ENCODE measurements at places on chromosomes 11 and 22.

GRCh38 chr11:46835897-46836296, 10.2 kb downstream of the CKAP5 start:
- no peak for DNase-seq

DNA sequence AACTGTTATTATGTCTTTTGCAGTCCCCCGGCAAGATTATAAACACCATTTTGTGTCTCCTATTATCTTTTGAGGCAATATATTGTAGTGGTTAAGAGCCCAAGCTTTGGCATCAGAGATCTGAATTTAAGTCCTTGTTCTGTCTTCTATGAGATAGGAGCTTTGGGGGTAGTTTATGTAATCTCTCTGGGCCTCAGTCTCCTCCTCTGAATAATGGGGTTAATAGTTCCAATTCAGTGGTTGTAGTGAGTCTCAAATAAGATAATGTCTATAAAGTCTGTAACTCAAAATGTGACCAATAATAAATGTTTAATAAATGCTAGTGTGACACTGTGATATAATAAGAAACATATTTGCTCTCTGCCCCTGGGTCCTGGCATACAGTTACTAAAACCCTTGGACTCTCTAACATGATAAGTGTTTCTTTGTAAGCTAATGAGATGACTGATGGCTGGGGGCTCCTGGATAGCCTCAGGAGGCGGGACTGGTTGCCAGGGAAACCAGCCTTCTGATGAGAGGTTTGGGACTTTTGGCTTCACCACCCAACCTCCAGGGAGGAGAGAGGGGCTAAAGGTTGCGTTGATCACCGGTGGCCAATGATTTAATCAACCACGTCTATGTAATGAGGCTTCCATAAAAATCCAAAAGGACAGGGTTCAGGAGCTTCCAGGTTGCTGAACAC, 183.4 kb upstream of the MTMR2 start:
- no peak for DNase-seq

DNA sequence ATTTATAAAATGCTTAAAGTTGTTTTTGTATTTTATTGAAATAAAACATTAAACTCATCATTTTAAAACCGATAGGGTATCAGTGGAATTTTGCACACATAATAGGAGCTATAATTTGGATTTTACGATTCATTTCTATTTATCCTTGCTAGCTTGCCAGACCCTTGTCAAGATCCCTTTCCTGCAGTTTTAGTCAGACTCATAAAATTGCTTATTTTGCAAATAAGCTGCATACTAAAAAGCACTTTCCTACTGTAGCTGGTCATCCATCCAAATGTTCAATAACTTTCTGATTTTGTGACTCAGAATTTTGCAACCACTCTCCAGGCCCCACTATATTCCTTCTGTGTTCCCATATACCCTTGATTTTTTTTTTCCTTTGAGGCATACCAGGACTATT, 239.2 kb upstream of the CTSC start:
- no peak for DNase-seq

GRCh38 chr11:79055856-79056631, 384.8 kb downstream of the TENM4 start:
- DNase-seq: no peak

GRCh38 chr11:9184516-9184915, 80.6 kb downstream of the DENND5A start:
- no peak for DNase-seq

DNA sequence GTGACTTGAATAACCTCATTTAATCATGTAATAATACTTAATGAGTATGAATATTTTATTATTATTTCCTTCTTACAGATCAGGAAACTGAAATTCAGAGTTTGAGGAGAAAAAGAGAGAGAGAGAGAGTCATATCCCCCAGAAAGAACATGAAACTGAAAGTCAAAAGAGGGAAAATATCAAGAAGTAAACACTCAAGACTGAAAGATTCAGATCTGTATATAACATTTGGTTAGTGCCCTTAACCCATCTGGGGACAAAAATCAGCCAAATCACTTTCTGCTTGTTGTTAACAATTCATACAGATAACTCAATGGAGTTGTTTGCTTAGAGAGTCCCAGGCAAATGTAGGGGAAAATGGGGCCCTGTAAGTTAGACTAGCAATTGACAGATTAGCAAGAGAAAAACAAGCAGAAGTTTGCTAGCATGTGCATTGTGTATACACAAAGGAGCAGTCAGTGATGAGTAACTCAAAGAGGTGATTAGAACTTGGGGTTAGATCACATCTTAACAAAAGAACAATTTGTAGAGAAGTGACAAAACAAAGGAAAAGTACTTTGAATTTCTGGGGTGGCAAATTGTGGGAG, 25.9 kb upstream of the MMP13 start:
- no peak for DNase-seq

- no peak for DNase-seq
Observed at GRCh38 chr22:47174096-47174495, 411.6 kb downstream of the TBC1D22A start.

DNA sequence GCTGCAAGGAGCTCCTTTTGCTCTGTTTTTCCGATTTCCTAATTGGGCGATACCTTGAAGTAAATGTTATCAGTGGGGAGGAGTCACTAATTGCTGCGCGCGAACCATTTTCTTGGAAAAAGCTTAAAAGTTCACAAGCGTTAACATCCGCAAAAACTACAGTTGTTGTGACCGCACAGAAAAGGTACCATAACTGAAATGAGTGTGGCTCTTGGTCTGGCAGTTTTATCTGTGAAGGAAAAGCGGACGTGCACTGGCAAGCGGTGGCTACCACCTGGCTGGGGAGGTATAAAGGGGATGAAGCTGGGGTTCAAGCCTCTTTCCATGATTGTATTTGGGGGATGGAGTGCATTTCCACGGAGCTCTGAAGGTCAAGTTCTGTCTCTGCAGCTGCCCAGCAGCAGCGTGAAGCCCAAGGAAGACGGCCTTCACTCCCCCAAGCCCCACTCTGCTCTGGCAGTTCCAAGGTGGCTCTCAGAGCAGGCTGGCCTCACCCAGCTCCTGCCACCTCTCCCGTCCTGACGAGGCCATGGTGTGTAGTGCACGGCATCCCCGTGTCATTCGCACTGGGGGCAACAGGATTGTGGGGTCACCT, 27.5 kb downstream of the MOV10L1 start:
- no peak for DNase-seq

- DNase-seq: no peak
Observed at GRCh38 chr11:36446135-36446534, 63.9 kb downstream of the TRAF6 start.

DNA sequence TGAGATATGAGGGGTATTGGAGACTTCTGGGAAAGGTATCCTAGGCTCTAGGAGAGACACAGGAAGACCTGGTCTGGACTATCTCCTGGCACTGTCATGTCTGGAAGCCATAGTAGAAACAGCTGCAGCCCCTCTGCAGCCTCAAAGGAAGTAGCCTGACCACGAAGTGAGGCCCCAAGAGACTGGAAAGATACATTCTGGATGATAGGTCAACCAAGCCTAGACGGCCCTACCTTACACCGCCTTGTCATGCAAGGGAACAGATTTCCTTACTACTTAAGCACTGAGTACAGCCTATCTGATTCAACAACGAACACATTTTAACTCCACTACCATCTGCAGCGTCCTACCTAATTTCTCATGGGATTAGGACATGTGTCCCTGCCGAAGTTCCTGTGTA, 31.1 kb downstream of the UQCR10 start:
- DNase-seq: no peak

GRCh38 chr11:111699579-111700156, 66.5 kb downstream of the PPP2R1B start:
- DNase-seq: no peak

DNA sequence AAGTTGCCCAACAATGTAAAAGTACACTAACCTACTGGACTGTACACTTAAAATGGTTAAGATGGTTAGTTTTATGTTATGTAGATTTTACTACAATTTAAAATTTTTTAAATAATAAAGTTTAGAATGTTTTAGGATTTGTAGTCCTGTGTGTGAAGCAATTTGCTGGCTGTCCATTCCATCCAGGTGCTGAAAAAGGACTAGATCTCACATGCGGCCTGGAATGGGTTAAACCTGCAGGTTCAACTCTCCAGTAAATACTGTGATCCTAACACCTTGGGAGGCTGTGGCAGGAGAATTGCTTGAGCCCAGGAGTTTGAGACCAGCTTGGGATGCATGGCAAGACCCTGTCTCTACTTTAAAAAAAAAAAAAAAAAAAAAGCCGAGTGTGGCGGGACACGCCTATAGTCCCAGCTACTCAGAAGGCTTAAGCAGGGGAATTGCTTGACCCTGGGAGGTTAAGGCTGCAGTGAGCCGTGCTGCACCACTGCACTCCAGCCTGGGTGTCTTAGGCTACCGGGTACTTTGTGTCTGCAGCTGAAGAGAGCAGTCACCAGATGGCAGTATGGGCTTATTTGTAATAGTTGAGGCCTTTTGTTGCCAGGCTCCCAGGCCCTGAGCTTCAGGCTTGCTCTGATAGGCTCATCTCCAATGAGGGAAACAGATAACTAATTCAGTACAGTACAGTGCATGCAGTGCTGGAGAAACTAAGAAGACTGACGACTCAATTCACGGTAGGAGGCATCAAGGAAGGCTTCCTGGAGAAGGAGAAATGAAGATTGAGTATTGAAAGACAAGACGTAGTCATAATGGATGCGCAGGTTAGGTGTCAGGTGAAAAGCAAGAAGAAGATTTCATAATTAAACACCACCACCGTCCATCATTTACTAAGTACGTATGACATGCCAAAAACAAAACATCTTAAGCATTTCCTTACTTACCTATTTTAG, 64.7 kb upstream of the ASPHD2 start:
- peak; percentile 31 for DNase-seq

DNA sequence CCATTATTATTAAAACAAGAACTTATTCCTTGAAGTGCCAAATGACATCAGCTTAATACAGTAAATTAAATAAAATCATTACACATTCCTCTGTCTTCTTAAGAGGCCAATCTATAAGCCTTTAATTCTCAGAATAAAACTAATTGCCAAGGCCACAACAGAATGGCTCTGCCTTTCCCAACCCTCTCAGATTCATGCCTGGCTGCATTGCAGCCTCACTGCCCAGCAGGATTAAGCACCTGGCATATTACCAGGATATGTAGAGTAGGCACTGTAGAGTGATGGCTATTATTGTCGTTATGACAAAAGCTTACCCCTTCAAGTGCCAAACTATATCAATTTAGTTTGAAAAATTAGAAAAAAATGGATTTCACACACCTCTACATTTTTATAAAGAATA, 9.4 kb upstream of the CALCA start:
- no peak for DNase-seq

- no peak for DNase-seq
Observed at GRCh38 chr11:1934335-1935155, 12.6 kb upstream of the MRPL23 start.

GRCh38 chr22:42319386-42319785, 48.9 kb upstream of the TCF20 start:
- no peak for DNase-seq

DNA sequence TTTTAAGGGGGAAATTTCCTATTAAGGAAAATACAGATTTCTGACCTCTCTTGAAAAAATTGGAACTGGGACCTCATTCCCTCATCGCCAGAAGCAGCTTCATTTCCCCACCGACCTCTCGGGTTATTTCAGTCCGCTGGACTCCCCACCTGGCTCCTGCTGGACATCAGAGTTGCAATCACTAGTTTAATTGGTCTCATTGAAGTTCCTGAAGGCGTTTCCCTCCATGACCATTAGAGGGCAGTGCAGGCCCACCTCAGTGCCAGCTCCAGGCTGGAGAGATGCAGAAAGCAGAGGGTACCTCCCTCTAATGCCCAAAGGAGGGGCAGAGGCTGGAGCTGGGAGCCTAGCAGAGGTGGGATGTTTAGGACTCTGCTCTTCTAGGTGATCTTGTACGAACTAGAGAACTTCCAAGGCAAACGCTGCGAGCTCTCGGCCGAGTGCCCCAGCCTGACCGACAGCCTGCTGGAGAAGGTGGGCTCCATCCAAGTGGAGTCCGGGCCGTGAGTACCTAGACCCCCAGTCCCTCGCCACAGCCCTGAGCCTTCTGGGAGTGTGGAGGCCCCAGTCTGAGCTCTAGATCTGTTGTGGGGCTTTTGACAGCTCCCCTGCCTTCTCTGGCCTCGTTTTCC, 2.7 kb downstream of the CRYBB3 start:
- peak; percentile 33 for DNase-seq

DNA sequence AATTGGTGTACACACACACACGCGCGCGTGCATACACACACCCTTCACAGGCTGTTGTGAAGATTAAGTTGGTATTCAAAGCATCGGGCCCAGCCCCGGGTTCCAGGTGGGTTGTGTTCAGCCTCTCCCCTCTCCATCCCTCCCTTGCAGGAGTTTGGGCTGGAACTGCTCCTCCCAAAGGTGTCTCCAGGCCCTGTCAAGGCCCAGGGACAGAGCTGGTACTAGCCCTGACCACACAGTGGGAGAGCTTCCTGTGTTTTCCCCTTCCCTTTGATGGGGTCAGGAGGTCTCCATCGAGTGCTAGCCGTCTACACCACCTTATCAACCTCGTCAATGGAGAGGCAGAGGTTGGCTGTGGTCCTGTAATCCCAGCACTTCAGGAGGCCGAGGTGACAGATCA, 36.5 kb upstream of the CSNK1E start:
- DNase-seq: no peak

GRCh38 chr22:39718921-39719475, 148.4 kb downstream of the CACNA1I start:
- no peak for DNase-seq

GRCh38 chr11:26851696-26852095, 129.8 kb upstream of the SLC5A12 start:
- no peak for DNase-seq

- no peak for DNase-seq
Observed at GRCh38 chr11:130633466-130633865, 185.0 kb downstream of the ADAMTS15 start.

DNA sequence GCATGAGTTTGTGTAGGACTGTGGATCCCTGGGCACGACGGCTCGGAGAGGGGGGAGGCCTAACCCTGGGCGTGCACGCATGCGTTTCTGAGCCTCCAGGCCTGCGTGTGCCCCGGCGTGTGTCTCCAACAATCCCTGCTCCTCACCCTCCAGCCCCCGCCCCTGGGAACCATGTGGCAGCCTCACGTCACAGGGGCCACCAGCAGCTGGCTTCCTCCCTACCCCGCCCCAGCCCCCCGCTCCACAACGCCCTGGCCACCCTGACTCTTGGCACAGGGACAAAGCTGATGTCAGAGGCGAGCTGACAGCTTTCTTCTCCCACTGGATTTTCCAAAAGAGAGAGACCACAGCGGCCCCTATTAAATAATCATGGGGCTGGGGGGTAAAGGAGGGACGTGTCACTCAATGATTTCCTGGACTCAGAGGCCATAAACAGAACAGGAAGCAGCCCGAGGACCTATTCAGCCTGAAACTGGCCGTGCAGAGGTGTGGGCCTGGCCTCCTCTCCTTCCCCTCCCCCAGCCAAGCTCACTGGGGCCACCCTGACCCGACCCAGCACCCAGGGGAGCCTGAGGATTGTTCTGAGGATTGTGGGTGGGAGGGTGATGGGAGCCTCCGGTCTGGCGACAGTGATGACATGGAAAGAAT, 6.8 kb upstream of the LIF start:
- no peak for DNase-seq

- DNase-seq: no peak
Observed at GRCh38 chr11:69816671-69817070, 2.5 kb downstream of the FGF3 start.

DNA sequence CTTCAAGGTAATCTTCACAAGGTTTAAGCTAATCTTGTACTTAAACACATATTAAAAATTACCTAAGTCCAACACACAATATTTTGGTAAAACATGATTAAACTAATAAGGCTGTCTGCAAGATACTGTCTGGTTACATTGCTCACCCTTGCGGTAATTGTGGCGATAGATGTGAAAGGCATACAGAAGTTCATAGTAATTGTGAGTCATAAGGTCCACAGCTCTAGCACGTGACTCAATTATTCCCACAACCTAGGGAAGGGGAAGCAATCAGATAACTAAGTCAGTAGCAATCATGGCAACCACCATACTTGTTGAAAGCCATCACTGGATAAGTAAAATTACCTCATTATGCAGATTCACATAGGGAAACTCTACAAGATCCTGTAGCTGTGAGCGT, 30.5 kb upstream of the FNBP4 start:
- peak; percentile 67 for DNase-seq
